ENCODE measurements at places on chromosomes 3 and 15.

DNA sequence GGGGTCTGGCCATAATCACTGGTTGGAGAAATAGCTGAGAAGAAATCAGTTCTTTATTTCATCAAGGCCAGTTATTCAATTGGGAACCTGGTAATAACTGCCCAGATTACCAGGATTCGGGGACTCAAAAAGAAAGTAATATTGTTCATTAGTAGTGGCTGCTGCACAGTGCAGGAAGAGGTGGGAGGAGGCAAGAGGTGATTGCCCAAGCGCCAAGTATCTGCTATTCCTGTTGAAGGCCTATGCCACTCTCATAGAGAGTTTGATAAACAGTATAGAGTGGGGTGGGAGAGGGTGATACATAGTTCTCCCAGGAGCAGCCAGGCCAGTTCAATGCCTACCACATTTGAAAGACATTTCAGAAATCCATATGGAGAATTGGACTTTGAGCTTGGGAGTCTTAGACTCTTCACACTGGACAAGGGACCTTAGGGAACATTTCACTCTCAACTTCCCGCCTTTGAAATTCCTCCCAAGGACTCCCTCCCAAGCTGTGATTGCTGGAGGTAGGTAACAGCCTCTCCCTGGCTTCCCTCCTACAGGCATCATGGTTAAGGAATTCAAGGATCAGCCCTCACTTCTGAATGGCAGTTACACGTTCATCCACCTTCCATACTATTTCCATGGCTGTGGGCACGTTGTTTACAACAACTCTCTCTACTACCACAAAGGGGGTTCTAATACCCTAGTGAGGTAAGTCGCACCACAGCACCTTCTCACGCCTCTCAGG is 59.8 kb downstream of the GLDN start:
- no peak for DNase-seq

- DNase-seq = no peak
Observed at GRCh38 chr15:38826880-38827279, 262.3 kb upstream of the RASGRP1 start.

DNA sequence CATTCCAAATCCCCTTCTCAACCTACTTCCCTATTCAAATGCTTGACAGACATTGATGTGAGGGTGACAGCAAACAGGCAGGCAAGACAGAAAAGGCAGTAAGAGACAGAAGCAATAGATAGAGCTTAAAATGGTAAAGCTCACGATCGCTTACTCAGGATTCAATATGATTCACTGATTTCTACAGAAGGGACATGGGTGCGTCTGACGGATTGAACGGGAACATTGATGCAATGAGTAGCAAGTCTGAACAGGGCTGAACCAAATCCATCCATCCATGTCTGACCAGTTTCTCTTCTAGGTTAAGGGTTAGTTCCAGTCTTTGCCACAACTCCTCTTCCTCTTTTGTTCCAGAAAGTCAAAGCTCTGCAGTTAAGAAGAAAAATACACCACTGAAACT is 35.1 kb downstream of the P2RY1 start:
- no peak for DNase-seq

DNA sequence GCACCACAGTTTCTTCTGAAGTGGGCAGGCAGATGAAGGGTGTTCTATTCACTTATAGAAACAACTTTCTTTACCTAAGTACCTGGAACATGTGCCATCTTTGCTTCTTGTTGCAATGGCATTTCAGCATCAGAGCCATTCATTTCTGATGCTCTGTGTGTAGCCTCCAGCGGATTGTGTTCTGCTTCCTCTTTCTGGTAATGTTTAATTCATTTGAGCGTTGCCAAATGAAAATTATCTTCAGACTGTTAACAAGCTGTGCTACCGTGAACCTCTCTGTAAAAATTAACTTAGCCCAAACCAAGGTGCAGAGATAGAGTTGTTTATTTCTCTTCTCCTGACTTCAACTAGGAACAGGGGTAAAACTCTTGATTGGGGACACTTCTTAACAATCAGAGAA is 302.0 kb downstream of the EDEM1 start:
- no peak for DNase-seq

- no peak for DNase-seq
Observed at GRCh38 chr3:39086144-39086543, 21.3 kb downstream of the GORASP1 start.

GRCh38 chr15:31415201-31415600 is 88.6 kb downstream of the KLF13 start:
- DNase-seq = no peak

GRCh38 chr3:8445861-8446260 is 55.8 kb upstream of the LMCD1 start:
- DNase-seq = no peak

DNA sequence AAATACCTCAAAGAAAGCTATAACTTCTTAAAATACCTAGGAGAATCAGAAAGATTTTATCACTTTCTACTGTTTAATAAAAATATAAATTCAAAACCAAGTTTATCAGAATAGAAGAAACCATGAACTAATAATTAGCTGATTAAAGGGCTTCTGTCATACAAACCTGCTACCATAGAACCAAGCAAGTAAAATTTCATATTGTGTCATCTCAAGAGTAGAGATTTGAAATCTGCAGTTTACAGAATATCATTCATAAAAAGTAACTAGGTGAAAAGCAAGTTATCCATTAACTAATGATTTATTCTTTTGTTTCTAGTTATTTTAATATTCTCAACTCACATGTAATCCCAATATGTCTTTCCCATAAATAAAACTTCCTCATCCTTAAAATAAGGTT is 36.8 kb upstream of the XXYLT1 start:
- DNase-seq = no peak

GRCh38 chr15:69782809-69783208 is 314.9 kb downstream of the TLE3 start:
- no peak for DNase-seq

GRCh38 chr3:46196261-46196957 is 11.7 kb downstream of the CCR1 start:
- no peak for DNase-seq

DNA sequence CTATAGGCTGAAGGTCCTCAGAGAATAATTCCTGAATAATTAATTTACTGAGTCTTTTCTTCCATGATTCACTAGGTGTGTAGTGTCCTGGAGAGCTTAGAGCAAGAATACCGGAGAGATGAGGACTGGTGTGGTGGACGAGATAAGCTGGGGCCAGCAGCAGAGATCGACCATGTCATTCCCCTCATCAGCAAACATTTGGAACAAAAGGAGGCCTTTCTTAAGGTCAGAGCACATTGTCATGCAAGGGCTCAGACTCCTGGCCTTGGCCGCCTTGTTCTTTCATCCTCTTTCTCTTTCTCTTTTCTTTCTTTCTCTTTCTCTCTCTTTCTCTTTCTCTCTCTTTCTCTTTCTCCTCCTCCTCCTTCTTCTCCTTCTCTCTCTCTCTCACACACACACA is 291.4 kb upstream of the UMPS start:
- no peak for DNase-seq

DNA sequence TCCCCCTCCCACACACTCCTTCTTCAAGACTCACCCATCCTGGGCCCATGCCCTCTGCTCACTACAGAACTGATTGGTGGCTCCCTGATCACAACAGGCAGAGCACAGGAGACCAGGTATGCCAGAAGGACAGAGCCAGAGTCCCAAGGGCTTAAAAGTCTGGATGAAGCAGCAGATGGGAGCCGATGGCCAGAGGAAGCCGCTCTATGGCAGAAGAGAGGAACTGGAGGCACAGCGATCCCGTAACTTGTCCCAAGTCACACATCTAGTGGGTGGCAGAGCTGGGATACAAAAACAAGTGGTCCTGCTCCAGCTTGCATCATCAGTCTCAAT is 20.7 kb downstream of the ITGA11 start:
- DNase-seq = no peak

DNA sequence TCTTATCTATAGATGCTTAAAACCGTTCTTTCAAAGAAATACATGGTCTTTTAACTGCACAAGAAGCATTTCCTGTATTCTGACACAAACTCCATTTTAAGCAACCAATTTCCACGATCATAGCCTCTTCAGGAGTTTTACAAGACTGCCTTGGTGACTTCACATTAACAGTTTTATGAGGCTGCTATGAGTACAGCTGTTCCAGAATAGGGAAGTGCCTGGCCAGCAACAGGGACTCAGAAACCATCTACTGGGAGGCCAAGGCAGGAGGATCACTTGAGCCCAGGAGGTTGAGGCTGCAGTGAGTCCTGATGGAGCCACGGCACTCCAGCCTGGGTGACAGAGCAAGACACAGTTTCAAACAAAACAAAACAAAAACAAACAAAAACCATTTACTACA is 78.4 kb downstream of the B3GNT5 start:
- no peak for DNase-seq

GRCh38 chr3:62672270-62672987 is 202.8 kb downstream of the CADPS start:
- no peak for DNase-seq

DNA sequence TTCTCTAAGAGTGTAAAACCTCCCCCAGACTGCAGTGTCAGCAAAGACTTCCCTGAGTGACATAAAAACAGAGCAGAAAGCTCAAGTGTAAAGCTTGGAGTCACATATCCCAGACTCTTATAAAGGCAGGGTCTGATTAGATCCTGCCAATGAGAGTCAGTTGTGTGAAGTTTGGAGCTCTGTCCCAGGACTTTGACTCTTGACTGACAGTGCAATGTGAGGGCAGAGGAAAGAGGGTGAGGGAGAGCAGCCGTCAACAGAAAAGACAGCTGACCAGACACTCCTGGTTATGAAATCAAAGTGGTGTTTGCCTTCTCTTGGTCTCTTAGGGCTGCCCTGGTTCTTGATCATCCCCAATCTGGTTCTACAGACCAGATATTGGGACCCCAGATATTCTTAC is 393.2 kb downstream of the ERC2 start:
- DNase-seq = no peak

GRCh38 chr3:139427283-139428060 is 38.0 kb upstream of the COPB2 start:
- DNase-seq = no peak

DNA sequence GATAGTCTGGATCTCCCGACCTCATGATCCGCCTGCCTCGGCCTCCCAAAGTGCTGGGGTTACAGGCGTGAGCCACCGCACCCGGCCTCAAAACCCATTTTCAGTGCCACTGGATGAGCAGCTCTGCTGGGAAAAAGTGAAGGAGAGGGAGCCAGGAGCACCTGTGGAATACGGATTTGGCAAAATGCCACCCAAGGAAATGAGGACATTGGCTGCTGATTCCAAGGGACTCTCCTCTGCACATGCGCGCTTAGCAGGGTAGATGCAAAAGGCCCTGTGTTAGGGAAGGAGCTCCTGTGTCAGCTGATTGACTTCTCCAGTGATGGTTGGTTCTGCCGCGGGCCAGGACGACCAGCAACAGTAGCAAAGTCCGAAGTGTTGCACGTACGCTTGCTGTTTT is 43.4 kb upstream of the IGF1R start:
- DNase-seq = no peak

DNA sequence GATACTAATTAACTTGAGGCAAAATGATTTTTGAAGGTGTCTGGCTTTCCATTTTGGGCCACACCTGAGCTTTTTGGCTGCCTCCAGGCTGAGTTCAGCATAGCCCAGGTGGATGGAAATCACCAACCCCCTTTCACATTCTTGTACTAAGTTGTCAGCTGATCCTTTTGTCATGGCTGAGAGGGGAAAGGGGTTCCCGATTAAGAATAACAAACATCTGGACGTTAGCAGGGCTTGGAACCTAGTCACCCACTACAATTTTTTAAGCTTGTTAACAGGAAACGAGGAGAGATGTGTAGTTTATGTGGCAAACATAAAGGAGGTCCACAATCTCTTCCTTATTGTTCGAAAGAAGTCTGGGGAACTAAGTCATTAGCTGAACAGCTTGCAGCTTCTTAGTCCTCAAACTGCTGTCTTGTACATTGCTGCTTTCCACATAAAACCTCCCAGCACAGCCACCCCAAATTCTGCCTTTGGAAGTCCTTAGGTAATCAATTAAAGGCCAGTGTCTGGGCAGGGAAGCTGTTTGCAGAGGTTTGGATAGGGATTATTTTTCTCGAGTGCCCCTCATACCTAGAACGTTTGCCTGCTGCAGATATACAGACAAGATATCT is 5.0 kb downstream of the NR2F2 start:
- DNase-seq = no peak

DNA sequence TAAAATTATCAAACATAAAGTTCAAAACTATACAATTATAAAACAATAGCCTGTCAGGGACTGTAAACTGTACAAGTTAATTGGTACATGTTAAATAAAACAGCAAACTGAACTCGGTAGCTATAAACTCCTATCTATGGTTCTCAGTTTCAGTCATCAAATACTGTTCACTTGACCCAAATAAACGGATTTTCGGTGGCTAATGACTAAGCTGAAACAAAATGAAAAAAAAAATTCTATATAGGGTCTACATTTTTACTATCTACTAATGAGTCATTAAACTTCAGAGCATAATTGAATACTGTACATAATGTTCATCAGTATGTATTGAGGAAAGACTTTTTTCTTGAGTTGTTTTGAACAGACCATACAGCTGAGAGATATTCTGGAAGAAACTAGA is 6.6 kb downstream of the PROK2 start:
- DNase-seq = no peak

DNA sequence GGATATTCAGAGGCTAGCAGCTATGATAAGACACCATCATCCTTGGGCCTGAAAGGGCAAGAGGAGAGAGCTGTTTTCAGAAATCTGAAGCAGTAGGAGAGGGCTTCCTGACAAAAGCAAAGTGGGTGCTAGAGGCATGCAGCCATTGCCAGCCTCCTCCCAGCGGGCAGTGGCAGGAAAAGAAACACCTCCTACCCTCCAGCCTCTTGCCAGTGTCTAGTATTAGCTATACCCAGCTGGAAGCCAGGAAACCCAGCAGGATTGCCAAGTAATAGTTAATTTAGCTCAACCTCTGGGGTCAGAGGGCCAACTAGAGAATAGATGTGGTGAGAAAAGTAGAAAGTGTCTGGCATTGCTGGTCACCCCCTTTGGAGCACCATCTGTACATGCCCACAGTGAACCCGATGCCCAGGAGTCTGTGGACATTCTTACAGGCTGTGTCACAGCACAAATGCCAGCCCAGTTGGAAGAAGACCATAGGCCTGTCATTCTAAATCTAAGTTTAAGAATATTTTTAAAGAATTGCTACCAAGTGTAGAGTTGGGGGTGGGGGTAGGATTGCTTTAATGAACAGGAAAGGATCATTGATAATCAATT is 85.3 kb downstream of the HCN4 start:
- DNase-seq = no peak

DNA sequence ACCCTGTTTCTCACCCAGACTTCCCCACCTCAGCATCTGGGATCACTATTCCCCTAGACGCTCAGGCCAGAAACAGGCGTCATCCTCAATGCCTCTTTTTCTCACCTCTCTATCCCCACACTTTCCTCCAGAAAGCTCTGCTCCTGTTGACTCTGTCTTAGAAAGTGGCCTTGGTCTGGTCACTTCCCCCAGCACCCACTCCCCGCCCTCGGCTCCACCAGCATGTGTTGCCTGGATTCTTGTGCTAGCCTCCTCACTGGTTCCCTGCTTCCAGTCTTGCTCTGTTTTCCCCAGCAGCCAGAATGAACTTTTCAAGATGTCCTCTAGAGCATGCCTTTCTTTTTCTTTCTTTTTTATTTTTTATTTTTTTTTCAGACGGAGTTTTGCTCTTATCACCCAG is 39.7 kb upstream of the ESYT3 start:
- no peak for DNase-seq

GRCh38 chr15:101112336-101113113 is 139.3 kb downstream of the CHSY1 start:
- DNase-seq = no peak

- DNase-seq = no peak
Observed at GRCh38 chr3:42898896-42899675, 6.9 kb upstream of the ZNF662 start.

- no peak for DNase-seq
Observed at GRCh38 chr15:84789762-84790161, 27.4 kb upstream of the ALPK3 start.

Measured in activated naive CD4-positive, alpha-beta T cell (primary cell).